GM12878 (cell line): ENCODE measurements at places on chromosomes 3 and 15. TPM values are rescaled to one million over a fixed set of nuclear protein-coding genes. Genes with fewer than 3 reads are reported as not detected.

DNA sequence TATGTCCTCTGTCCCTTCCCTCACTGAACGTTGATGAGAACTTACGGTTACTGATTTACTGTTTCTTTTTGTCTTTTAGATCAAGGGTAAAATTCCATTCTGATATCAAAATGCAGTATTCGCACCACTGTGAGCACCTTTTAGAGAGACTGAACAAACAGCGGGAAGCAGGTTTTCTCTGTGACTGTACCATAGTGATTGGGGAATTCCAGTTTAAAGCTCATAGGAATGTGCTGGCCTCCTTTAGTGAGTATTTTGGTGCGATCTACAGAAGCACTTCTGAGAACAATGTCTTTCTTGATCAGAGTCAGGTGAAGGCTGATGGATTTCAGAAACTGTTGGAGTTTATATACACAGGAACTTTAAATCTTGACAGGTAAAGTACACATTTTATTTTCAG is 990 bp downstream of the MYNN start:
- DNase-seq = no peak

GRCh38 chr15:49625460-49626036 is 4.7 kb downstream of the DTWD1 start:
- no peak for DNase-seq

GRCh38 chr3:10286596-10287295 is 6.0 kb downstream of the GHRL start:
- DNase-seq = no peak

The BCL2A1 gene
- total RNA-seq = 183 and 212 TPM in 2 replicates

GRCh38 chr15:27601239-27601960 is 497.7 kb downstream of the OCA2 start:
- no peak for DNase-seq

DNA sequence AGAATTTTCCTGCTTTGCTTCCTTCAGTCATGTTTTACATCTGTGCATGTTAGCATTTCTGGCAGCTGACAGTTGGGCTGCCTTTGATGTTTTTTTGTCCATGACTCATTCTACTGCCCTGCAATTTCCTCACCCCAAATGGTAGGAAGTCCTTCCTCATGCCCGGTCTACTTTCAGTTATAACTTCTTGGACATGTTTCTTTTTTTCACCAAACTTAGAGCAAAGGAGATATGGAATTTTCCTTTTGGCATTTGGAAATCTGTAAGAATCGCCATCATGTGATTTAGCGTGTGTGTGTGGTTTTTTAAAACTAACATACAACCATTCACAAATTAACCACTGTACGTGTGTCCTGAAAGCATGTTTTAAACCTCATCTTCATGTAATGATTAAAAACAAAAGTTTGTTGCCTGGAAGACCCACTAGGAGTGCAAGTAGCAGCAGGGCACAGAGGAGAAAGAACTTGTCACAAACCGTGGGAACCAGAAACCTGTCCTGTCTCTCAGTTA is 430.7 kb upstream of the CFAP20DC start:
- DNase-seq = peak; percentile 49

DNA sequence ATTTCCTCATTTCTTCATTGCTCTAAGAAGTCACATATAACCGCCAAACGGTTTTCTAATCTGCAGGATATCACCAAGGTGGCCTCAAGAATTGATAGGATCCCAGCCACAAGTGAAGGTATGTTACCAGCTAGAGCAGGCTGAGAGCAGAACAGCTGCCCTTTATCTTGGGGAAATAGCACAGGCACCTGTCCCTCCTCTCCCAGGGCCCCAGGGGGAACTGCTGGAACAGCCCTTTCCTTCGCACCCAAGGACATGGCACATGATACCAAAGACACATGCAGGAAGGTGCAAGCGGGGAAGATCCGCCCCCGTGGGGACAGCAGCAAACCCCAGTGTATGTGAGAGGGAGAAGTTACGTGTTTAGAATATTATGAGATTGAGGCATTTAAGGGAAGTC is 35.3 kb downstream of the HOMER2 start:
- DNase-seq = no peak

The SSUH2 gene
- not detected in 2 replicates for total RNA-seq

The LARP6 gene
- total RNA-seq = 3.4 and 3.5 TPM in 2 replicates

DNA sequence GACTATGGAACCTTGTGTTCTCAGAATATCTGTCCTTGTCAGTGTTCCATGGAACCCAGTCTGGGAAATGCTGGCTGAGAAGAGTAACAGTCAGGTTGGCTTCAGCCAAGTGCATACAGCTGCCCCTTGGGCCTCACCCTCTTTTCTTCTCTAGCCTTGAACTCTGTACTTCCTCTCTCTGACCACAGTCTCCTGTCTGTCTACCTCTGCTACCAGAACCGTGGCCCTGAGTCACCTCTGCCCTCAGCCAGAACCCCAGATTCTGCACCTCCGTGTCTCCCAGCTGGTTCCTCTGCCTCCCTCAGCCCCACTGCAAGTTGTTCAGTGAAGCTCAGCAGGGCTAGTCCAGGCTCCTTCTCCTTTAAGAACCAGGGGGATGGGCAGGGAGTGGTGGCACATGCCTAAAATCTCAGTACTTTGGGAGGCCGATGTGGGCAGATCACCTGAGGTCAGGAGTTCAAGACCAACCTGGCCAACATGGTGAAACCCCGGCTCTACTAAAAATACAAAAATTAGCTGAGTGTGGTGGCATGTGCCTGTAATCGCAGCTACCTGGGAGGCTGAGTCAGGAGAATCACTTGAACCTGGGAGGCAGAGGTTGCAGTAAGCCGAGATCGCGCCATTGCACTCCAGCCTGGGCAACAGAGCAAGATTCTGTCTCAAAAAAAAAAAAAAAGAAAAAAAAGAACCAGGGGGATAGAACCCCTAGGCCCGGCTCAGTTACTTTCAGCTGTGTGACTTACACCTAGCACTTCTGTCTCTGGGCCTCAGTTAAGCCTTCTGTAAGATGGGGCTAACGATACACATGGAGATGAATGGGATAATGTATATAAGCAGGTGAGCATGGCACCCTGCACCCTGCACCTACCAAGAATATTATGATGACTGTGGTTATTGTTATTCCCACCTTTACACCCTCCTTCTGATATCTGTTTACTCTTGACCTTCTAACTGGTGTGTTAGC is 24.3 kb upstream of the TATDN2 start:
- DNase-seq = peak; percentile 75

The GNAT1 gene
- not detected in 2 replicates for total RNA-seq

The CNTN6 gene
- total RNA-seq = not detected in 2 replicates

- no peak for DNase-seq
Measured at GRCh38 chr15:83858820-83859505, 205.0 kb downstream of the ADAMTSL3 start.

DNA sequence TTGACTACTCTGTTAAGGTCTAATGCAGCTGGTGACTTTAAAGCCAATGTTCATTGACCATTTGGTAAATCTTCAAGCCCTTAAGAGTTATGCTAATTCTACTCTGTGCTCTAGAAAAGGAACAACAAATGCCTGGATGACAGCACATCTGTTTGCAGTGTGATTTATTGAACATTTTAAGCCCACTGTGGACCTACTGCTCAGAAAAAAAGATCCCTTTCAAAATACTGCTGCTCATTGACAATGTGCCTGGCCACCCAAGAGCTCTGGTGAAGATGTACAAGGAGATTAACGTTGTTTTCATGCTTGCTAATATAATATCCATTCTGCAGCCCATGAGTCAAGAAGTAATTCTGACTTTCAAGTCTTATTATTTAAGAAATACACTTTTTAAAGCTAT is 110.8 kb downstream of the TBC1D5 start:
- DNase-seq = no peak

The CMTM6 gene
- 51.2 and 54.4 TPM in 2 replicates for total RNA-seq

- no peak for DNase-seq
Measured at GRCh38 chr3:149648525-149648924, 9.3 kb downstream of the WWTR1 start.

DNA sequence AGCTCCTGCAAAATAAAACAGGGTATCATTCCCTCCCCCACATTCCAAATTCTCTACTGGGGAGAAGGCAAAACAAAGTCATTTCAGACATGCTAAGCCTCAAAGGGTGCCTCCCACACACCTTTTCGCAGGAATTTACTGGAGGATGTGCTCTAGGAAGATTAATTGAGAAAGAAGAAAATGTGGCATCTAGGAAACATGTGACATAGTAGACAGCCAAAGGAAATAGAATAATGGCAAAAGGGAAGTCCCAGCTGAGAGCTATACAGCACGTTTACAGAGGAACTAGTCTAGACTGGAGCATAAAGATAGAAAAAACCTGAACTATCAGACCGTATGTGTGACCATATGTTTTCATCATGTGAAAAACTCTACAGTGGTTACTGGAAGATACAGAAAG is 58.8 kb upstream of the MELTF start:
- DNase-seq = no peak

The SLCO2A1 gene
- total RNA-seq = 0.05 TPM in 2 replicates

DNA sequence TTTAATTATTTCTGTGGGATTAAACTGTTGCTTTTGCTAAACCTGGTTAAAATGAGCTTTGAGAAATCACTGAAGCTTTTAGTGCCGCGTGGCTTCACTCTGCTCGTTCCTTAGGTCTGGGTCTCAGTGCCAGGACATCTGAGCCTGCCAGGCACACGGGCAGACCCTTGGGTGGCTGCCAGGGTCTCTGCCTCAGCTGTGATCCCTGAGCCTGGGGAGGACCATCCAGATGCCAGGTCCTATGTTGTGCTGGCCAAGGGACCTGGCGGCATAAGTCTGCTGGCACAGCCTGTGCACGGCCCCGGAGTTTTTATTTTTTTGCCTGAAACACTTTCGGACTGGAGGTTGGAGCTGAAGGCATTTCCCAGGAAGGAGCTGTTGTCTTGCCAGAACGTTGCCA is 328.1 kb downstream of the LRTM1 start:
- DNase-seq = no peak

The IL20RB gene
- total RNA-seq = 0.58 and 0.97 TPM in 2 replicates

DNA sequence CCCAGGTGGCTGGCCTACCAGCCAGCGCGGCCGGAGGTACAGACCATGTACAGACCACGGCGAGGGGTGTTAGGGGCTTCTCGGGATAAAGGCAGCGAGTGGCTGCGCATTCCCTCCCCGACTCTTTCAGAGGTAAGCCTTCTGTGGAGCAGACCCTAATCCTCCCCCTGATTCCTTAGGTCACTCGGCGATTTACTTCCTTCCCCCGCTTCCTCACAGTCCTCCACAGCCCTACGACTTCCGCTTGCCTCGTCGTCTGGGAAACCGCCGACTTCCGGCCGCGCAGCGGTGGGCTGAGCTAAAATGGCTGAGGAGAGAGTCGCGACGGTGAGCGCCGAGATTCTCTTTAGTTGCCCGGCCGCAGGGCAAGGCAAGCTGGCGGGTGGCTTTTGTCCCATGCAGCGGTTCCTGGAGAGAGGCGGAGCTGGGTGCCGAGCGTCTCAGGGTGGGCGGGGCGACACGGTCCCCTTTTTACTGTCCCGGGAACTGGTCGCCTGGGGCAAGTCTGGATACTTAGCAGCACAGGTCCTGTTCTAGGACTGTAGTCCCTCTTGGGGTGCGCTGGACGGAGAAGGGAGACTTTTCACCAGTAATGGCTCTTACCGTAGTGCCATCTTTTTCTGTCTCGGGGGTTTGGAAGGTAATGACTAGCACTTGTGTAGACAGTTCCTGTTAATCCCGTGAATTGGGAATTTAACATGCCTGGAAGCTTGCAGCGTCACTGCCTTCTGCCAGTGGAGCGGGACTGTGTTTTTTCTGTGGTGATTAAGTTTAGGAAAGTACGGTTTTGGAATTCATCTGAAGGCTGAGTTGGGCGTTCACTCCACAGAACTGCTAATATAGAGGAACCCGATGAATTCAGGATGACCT is at the start of the genes BBS4 and HIGD2B:
Gene BBS4, plus strand, starts transcription at position 283 of the 870 bp plus-strand sequence. Its CDS starts 21 bp downstream, at position 304.
Gene HIGD2B, minus strand, starts transcription at position 258 of the 870 bp plus-strand sequence. CDS start 9,808 bp downstream, outside the sequence.
- DNase-seq = peak; percentile 70

- no peak for DNase-seq
Measured at GRCh38 chr3:171374661-171375285, 85.4 kb downstream of the TNIK start.

DNA sequence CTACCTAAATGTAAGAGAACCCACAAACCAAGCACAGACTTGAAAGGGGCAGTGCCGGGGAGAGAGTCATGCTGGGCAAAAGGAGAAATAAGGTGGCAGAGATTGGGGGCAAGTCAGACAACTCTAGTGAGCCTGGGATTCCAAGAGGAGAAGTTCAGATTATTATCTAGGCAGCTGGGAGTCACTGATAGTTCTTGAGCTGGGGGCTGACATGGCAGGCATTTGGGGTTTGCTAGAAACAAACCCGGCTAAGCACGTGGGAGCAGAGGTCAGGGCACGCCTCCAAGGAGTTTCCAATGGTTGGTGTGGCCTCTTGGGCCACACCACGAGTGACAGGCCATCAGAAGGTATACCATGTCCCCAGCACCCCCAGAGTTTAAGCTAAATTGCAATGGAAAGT is 27.6 kb downstream of the SLC6A6 start:
- no peak for DNase-seq

- no peak for DNase-seq
Measured at GRCh38 chr3:123153125-123154019, 48.4 kb upstream of the SEC22A start.

DNA sequence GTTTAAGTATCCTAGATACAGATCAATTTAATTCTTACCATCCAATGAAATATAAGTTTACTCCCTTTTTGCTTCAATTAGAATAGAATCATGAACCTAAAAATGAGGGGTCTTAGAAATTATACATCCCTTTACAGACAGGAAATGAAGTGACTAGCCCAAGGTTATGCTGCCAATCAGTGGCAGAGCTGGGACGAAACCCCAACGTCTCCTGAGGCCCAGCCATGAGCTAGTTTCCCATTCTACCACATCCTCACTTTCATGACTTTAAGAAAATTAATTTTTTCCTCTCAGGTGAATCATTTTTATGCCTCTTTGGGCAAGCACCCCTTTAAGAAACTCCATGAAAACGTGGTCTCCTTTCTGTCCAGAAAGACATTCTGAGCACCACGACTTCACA is 11.2 kb downstream of the LRIG1 start:
- DNase-seq = no peak

DNA sequence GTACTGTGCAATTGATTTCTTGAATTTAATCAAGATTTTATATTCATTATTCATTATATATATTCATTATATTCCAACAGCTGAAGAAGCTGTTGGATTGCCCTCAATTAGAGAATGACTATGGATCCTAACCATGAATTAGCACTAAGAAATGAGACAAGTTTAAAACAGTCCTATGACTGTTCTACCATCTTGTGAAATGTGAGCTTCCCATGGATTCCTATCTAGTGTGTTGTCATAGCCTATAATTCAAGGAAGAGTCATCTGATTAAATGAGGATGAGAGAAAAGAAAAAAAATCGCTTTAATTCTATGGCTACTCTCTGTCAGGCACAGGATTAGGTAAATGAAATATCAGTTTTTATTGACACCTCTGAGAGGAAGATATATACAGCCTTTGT is 696.6 kb upstream of the NAALADL2 start:
- DNase-seq = no peak

The KBTBD12 gene
- not detected in 2 replicates for total RNA-seq

DNA sequence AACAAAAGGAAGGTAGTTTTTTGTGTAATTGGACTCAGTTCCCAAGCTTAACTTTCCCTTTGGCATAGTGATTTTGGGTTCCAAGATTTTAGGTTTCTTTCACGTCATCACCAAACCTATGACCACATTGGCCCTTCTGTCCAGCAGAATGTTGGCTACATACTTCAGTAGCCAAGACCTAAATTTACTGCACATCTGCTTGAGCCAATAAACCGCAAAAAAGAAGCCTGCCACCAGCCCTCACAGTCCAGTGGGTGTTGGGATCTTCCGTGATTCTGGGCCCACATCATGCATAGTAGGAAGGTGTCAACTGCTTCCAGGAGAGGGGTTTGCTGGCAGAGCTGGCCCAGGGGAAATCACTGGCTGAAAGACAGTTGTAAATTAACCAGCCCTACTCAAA is 57.6 kb upstream of the LIPC start:
- no peak for DNase-seq

The GOLGA6D gene
- not detected in 2 replicates for total RNA-seq
